ENCODE measurements at places on chromosomes 12 and 14.
A peak's percentile ranks its signal among the peaks of the same experiment; 100 is the strongest.

GRCh38 chr14:34796902-34797301, 78.3 kb downstream of the BAZ1A start:
- DNase-seq: no peak

- DNase-seq: no peak
These were observed 10.8 kb downstream of the COL2A1 start for GRCh38 chr12:47993491-47993890.

- DNase-seq: peak; percentile 68
These were observed 193.3 kb downstream of the PHETA1 start for GRCh38 chr12:111175396-111176094.

DNA sequence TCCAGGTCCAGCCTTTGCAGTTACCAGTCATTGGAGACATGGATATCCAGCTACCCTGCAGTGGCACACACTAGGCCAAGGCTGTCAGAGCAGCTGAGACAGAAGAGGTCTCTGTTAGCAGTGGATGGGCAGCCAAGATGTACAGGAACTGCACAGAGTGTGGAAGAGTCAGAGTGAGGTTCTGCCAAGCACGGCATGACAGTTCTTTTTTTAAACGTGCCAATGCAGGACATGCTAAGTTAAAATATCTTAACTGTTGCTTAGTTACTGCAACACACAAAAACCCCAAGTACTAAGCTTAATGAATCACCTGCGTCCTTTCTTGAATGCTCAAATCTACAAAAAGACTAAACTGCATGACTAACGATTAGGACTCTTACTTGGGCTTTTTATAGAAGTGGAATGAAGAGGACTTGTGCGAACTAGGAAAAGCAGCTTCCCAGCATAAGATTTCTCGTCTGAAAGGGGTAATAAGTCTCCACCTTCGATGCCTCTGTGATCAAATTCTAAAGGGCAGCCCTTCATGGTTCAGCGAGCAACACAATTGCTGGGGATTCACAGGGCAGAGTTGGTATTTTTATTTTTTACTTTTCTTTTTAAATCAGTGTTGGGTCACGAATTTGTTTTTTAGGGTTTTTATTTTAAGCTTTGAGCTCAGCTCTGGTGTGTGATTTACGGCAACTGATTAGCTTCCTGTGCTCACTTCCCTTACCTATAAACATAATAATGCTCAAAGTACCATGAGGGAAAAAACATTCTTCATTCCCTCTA, 20.6 kb downstream of the MAPK1IP1L start:
- DNase-seq: no peak

Measured in NCI-H1105 treated with DMSO at 0.1 percent for 48 hours (cell line).